ENCODE measurements at places on chromosomes 5 and 9.

GRCh38 chr9:34291023-34291422, 38.0 kb downstream of the KIF24 start:
- DNase-seq = no peak

GRCh38 chr5:173622183-173623047, 6.0 kb upstream of the BOD1 start:
- DNase-seq = no peak

- no peak for DNase-seq
These were observed 1.1 kb upstream of the ICE1 start for GRCh38 chr5:5421149-5421960.

GRCh38 chr5:59036274-59036961, 453.5 kb downstream of the RAB3C start:
- no peak for DNase-seq

GRCh38 chr9:2979957-2980610, 136.2 kb upstream of the PUM3 start:
- DNase-seq = no peak

DNA sequence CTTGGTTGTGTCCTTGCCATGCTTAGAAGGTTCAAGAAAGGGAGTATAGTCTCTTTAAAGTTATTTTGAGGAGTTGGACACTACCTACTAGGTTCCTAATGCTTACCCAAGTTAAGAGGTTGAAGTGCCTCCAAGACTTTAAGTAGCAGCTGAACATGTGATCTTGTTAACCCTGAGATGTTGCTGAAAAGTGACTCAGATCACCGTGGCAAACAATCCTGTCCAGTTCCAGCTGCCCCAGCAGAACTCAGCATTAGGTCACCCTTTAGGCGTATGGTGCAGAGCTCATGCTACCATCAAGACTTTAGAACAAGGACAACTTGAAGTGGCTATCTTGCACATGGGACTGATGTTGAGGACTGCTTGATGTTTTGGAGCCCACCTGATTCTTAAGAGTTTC, 22.5 kb downstream of the ZNF462 start:
- no peak for DNase-seq

- DNase-seq = no peak
These were observed 334.8 kb downstream of the TRIM32 start for GRCh38 chr9:117021906-117022305.
